ENCODE measurements at places on chromosomes 2 and 18.

DNA sequence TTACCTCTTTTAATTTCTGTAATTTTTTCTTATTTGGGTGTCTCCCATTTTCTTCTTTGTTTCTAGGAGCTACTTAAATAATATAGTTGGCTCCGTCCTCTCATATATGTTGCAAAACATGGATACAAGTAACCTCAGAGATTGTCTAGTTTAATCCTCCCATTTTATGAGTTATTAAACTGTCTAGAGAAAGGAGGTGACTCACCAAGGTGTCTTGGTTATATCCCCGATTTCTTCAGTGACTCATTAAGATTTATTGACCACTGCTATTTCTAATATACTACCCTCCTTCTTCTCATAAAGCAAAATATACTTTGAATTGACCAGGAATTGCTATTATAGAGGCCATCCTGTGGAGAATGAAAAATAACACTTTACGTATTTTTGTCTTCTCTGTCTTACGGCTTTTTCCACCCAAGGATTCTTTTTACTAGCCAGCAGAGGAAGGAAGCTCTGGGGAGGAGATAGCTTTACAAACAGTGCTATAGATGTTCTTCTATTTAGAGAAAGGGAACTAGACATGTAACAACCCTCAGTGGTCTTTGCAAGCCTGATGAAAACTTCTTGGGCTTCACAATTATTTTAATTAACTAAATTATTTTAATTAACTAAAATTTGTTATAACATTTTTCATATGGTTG is 300.4 kb upstream of the TNP1 start:
- DNase-seq: no peak

GRCh38 chr2:60045456-60045855 is 508.0 kb downstream of the BCL11A start:
- DNase-seq: no peak

DNA sequence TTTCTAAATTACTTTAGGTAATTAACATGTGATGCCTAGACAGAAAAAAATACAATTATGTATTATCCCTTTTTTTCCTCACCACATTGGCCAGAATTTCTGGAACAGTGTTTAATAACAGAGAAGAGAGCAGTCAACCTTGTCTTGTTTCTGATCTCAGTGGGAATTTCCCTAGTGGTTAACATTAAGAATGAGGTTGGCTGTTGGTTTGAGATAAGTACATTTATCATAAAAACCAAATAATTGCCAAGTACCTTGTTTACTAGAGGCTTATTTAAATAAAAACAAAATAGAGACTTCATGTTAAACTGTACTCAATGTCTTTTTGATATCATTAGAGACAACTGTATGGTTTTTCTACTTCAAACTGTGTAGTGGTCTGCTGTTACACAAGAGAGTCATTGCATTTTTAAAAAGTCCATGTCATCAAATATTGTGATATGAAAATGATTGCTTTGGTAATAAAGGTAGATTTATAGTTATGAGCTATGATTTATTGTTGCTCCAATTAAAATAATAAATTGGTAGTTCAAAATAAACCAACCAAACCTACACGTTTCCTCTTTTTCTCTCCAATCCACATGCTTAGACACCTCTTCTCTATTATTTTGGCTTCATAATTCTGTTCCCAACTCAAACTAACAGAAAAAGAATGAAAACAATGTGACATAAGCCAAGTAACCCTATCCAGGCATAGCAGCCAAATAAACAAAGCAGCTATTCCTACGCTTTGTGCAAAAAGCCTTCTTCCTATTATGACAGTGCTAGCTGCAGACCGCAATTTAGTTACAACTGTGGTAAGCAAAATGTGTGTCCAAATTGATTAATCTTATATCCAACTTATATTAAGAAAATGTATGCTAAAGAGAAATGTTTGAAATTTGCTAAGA is 20.9 kb upstream of the TANK start:
- DNase-seq: peak; percentile 50

GRCh38 chr2:54572636-54573536 is 116.8 kb downstream of the SPTBN1 start:
- DNase-seq: no peak

GRCh38 chr2:122822319-122822718 is 1066.9 kb downstream of the TSN start:
- DNase-seq: no peak

GRCh38 chr2:9300214-9300613 is 93.6 kb downstream of the ASAP2 start:
- no peak for DNase-seq

- DNase-seq: peak; percentile 21
Observed at GRCh38 chr2:47357483-47357882, 45.5 kb upstream of the MSH2 start.

DNA sequence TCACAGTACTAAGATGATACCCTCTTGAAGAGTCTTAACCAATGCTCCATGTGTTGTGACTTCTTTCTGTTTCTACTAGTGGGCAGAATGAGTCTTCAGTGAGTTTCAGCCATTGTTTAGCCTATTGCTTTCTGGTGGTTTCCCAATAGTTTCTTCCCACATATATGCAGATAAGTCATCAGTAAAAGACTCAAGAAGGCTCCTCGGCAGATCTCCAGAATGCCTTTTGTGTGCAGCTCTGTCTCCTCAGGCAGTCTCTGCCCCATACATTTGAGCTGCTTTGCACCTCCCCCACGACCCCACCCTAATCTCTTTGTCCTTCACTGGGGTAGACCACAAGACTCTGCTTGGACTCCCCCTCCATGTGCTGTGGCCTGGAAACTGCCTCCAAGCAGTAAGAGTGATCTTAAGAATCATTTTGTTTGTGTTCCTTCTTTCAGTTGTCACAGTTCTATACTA is 71.6 kb upstream of the CHRNA1 start:
- no peak for DNase-seq

DNA sequence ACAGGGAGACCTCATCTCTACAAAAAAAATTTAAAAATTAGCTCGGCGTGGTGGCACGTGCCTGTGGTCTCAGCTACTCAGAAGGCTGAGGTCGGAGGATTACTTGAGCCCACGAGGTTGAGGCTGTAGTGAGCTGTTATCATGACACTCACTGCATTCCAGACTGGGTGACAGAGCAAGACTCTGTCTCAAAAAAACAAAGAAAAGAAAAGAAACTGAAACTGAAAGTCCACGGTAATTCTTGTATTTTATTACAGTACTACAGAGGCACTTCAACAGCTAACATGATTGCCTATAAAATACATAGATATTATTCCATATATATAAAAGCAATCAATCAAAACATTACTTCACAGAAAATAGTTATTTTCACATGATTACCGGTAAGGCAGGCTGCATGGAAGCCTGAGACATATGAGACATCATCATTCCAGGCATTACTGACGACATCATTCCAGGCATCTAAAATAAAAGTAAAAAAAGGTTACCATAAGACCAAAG is 23.1 kb downstream of the PRPF40A start:
- peak; percentile 61 for DNase-seq

GRCh38 chr18:12479536-12479935 is 71.8 kb downstream of the PRELID3A start:
- DNase-seq: no peak

- no peak for DNase-seq
Observed at GRCh38 chr2:216098421-216099334, 10.5 kb upstream of the XRCC5 start.

- no peak for DNase-seq
Observed at GRCh38 chr18:79604913-79605880, 74.4 kb upstream of the CTDP1 start.

GRCh38 chr2:142992840-142993239 is 115.4 kb downstream of the KYNU start:
- DNase-seq: no peak

DNA sequence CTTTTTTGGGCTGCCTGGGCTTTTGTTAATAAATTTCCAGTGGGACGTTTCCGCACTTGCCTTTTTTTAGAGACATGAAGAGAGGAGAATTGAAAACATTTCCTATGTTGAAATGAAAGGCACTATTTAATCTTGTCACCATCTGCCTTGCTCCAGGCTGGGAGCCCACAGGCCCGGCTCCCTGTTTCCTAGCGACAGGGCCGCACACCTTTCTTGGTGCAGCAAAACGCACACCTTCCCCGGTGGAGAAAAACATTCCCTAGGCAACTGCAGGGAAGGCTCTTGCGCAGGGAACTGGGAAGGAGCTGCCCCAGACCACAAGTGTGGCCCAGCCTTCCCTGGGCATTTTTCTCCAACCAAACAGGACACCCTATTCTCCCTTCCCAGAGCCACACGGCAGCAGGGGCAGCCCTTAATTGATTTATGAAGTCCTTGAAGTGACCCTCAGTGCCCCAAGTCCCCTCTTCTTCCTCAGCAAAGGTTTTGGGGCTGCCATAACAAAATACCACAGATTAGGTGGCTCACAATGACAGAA is 132.9 kb upstream of the MSH6 start:
- no peak for DNase-seq

- DNase-seq: no peak
Observed at GRCh38 chr2:33042819-33043218, 96.1 kb downstream of the LTBP1 start.

DNA sequence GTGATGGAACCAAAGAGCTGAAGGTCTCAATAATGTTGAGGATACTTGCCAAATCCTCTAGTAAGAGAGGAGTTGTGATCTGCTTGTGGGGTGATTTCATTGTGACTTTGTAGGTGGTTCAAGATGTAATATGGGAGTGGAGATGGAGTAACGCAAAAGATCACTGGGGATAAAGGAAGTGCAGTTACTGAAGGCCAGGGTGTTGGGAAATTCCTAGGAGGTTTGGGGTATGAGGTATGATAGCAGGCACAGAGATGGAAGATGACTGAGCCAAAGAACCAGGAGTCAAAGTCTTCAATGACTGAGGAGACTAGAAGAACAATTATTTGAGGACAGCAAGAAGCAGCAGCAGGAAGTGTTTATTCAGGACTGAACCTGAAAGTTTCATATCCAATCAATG is 222.6 kb downstream of the NCKAP5 start:
- DNase-seq: no peak

- peak; percentile 51 for DNase-seq
Observed at GRCh38 chr2:61471905-61472805, 1.3 kb upstream of the USP34 start.

GRCh38 chr2:178542161-178542560 is 61.9 kb downstream of the PLEKHA3 start:
- DNase-seq: no peak

- no peak for DNase-seq
Observed at GRCh38 chr2:226652369-226652768, 147.3 kb downstream of the IRS1 start.

DNA sequence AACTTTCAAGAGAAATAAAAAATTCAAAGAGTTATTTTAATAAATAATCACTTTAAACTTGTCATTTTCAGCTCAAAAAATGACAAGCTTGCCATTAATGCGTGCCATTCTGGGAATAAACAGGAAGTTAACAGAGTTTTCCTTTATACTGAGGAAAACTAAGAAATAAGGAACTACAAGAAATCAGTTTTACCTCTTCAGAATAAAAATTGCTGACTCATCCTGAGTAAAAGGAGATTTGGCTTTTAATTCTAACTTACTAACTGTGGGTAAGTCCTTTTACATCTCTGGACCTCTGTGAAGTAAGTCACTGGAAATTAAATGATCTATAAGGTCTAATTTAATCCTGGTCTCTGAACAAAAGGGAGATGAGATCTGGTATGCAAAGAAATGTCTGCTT is 16.1 kb downstream of the CEBPZ start:
- no peak for DNase-seq

GRCh38 chr2:112031473-112032223 is 23.4 kb upstream of the TMEM87B start:
- DNase-seq: no peak

GRCh38 chr2:28546242-28546641 is 50.4 kb downstream of the PLB1 start:
- no peak for DNase-seq

- no peak for DNase-seq
Observed at GRCh38 chr2:136060416-136060815, 57.5 kb downstream of the CXCR4 start.

- no peak for DNase-seq
Observed at GRCh38 chr2:101369100-101369499, 18.2 kb downstream of the CREG2 start.

- no peak for DNase-seq
Observed at GRCh38 chr2:99112617-99113016, 28.9 kb upstream of the C2orf15 start.

DNA sequence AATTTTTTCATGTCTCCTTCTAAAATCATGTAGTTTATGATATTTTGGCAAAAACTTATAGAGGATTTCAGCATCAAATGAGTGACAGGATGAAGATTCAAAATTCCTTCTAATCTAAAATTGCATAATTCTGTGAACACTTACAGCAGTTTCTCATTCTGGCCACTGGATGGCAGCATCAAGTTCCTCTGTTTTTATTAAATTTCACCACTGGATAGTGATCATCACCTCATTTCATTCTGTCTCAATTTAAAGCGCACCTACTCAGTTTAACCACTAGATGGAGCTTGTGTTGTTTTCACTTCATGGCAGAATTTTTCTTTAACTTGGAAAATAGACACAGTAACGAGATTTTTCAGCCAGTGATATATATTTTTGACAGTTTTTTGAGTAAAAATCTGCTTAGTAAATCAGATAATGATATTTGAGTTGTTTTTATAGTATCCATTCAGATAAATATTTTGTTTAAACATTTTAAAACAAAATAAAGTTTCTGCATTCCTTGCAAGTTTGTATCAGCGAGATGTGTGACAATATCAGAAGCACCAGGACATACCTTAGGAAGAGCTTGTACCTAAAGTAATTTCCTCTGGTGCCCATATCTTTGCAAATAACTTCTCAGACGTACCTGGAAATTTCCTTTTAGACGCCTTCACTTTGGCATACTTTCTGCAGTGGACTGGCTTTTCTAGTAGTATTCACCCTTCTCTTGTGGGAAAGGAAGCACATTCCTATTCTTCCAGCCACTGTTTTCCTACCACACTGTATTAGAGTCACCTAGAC is 94.7 kb upstream of the ARHGAP15 start:
- DNase-seq: peak; percentile 87

DNA sequence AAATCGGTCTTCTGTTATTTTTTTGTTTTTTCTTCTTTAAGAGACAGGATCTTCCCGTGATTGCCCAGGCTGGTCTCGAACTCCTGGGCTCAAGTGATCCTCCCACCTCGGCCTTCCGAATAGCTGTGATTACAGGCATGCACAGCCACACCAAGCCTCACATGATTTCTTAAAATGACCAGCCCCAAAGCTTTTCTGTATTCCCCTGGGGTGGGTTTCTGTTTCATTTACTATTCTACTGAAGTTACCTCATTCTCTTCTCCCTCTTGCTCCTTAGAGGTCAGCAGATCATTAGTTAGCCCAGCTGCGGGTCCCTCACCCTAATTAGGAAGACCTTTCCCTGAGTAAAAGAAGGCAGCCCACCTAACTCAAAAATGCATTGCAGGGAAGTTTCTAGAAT is 27.6 kb downstream of the SLC1A4 start:
- DNase-seq: no peak
